ENCODE measurements at places on chromosomes 7 and 10.

- DNase-seq, result no peak
Measured at GRCh38 chr7:11252705-11253272, 279.1 kb downstream of the PHF14 start.

- no peak for DNase-seq
Measured at GRCh38 chr7:25786936-25787335, 365.1 kb upstream of the NFE2L3 start.

DNA sequence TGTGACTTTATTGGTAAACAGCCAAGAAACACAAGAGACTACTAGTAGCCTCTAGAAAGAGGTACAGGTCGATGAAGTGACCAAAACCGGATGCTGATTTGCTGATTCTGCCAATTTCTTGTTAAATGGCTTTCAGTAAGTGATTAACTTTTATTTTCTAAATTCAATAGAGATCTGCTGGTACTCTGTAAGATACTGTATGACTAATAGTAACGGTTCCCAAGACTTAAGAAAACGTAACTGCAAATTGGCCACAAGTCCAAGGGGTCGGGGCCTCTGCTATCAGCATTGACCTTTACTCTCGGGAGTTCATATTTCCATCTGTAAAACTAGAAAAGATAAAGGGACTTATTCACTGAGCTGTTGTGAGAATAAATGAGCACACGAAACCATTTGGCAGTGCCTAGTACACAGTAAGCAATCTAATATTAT lies 1.4 kb downstream of the FAM3C start:
- DNase-seq, result peak; percentile 46

GRCh38 chr7:75866114-75866488 lies 12.7 kb upstream of the RHBDD2 start:
- no peak for DNase-seq

DNA sequence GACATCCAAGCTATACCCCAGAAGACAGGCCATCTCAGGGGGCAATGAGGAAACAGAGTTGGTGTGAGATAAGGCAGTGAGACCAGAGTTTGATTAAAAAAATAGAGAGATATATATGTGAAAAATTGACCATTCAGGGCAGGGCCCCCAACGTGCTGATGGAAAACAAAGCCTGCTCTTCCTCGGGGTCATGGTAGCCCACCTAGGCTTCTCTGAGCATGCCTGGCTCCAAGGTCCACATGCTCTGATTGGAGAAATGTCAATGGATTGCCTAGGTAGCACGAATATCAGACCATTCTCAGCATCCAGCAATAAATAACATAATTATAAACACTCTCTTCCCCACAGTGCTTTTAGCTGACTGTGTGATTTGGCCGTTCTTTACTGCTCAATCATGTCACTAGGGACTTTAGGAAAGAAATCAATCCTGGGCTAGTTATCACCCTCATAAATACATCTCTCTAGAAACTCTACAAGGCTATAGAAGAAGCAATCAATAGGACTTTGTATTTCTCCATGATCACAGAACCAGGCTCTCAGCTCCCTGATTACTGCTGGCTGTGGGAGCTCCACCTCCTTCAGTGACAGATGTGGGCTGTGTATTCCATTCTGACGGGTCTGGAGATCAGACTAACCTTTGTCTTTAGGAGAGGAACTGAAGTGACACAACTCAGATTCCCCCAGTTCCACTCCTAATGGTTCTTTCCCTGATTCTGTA lies 766.4 kb downstream of the GRID1 start:
- DNase-seq, result no peak

- DNase-seq, result no peak
Measured at GRCh38 chr7:134317434-134317833, 704 bp upstream of the SLC35B4 start.

GRCh38 chr10:49600046-49600445 lies 10.1 kb upstream of the SLC18A3 start:
- DNase-seq, result no peak

Data from HuH-7 (cell line).